SK-N-SH (cell line): ENCODE measurements at places on chromosomes 4 and X.

- no peak for DNase-seq
Measured at GRCh38 chrX:13936521-13937225, 93.0 kb downstream of the GEMIN8 start.

GRCh38 chr4:61772126-61772525, 572.0 kb downstream of the ADGRL3 start:
- DNase-seq = no peak

GRCh38 chrX:72102126-72102525, 29.6 kb downstream of the RTL5 start:
- DNase-seq = no peak

DNA sequence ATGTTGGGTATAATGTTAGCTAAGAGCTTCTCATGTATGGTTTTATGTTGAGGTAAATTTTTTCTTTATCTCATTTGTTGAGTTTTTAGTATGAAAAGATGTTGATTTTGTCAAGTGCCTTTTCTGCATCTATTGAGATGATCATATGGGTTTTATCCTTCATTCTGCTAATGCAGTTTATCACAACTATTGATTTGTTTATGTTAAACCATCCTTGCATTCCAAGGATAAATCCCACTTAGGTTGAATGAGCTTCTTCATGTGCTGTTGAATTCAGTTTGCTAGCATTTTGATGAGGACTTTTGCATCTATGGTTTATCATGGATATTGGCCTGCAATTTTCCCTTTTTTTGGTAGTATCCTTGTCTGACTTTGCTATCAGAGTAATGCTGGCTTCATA, 93.3 kb downstream of the SYTL5 start:
- DNase-seq = no peak

- DNase-seq = no peak
Measured at GRCh38 chr4:177517862-177518261, 75.6 kb upstream of the AGA start.
